Hematopoietic multipotent progenitor cell treated with erythropoietin and hydrocortisone succinate and interleukin-3 and kit ligand, for 4 days (in vitro differentiated cells): ENCODE measurements at places on chromosomes 16 and 17.

DNA sequence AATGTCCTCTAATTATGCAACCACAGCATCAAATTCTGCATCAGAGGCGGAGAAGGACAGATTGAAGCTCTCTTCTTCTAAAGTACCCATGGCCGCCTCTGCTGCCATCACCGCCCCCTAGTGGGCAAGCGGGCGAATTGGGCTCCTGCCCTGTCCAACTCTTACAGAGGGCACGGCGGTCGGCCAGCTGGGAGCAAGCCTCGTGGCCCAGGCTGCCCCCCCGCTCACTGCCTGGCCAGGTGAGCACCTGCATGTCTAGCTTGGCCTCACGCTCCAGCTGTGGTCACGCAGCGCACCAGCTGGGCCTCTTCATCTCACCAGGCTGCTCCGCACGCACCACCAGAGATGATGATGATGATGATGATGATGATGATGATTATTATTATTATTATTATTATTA lies 146.1 kb upstream of the TOM1L1 start:
- peak; percentile 41 for DNase-seq

GRCh38 chr16:6891496-6891895 lies 441.1 kb upstream of the RBFOX1 start:
- DNase-seq: no peak

DNA sequence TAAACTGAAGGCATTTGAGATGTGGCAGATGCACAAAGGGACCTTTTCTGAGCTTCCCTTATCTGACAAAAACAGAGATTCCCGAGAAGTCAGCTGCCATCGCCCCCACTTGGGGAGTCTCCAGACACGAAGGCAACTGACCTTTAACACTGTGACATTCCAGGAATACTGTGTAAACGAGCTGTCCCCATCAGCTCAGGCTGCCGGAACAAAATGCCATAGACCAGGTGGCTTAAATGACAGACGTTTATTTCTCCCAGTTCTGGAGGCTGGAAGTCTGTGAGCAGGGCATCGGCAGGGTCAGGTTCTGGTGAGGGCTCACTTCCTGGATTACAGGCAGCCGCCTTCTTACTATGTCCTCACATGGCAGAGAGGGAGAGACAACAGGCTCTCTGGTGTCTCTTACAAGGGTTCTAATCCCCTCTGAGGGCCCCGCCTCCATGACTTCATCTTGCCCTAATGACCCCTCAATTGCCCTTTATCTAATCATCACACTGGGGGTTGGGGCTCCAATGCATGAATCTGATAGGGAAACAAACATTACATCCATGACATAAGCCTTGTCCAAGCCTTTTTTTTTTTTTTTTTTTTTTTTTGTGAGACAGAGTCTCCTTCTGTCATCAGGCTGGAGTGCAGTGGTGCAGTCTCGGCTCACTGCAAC lies 178.5 kb upstream of the RPL38 start:
- no peak for DNase-seq

DNA sequence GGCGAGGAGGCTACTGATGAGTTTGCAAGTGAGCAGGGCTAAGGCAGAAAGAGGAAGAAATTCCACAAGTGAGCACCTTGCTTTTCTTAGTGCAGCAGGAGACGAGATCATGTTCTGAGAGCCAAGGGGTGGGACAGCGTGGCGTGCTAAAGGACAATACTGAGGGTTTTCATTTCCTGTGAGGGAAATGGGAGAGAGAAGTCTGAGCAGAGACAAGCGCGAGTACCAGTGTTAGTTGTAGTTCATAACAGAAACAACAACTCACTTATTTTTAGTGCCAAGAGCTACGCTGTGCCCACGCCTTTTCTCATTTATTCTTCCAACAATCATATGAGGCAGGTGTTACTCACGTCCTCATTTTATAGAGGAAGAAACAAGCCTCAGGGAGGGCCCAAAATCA lies 2.3 kb downstream of the SPACA3 start:
- no peak for DNase-seq

DNA sequence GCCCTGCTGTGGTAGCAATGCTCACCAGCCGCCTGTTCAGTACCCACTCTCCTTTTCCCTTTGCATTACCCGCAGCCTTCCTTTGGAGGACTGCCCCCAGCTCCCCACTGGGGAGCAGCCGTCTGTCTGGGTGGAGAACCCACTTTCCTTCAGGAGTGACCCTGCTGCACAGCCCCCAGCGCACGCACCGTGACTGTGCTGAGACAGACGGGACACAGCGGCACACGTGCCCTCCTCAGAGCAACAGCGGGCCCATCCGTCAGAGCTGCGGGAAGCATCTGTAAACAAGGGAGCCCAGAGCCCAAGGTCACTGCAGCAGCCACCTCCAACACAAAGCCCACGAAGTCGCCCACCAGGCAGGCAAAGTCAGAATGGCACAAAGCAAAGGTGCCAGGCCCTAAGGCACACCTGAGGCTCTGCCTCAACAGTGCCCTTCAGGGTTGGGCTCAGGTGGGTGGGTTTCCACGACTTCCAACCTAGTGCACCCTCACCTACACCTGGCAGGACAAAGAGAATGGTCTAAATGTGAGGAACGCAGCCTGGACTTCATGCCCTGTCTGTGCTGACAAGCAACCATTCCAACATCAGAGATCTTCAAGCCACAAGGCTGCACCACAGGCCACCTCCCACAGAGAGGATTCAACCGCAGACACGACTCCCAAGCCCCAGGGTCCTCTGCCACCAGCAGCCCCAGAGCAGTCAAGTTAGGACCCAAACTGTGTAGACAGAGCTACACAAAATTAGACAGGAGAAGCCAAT lies 9.9 kb downstream of the AXIN1 start:
- DNase-seq: no peak

DNA sequence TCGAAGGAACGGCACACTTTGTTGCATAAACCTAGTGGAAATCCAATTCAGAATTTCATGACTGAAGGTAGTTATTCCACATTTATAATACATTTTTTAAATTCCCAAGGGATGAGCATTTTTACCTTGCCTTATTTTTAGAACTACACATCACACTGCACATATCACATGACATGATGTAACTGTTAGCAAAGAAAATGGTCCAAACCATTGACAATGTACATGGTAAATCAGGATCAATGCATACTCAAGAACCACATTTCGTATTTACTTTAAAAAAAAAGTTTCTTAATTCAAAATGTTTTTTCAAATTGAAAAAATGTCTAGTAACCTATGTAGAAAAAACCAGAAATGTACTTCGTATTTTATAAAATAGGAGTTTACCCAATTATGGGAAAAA lies 2.5 kb downstream of the KANSL1 start:
- no peak for DNase-seq

DNA sequence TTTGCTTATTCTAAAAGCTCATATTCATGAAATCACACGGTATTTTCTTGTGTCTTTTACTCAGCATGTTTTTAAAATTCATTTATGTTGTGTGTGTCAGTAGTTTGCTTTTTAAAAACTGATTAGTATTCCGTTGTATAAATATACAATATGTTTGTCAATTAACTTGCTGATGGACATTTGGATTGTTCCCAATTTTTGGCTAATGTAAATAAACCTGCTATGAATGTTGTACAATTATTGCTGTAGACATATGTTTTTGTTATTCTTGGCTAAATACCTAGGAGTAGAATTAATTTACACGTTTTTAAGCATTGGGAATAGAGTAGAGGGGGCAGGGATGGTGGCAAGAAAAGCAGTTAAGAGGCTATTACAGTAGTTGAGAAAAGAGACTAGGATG lies 199.5 kb upstream of the CCL2 start:
- no peak for DNase-seq

GRCh38 chr17:83200231-83200699 lies 120.9 kb downstream of the METRNL start:
- DNase-seq: peak; percentile 87

GRCh38 chr16:69837380-69837779 lies 75.2 kb downstream of the WWP2 start:
- DNase-seq: no peak

DNA sequence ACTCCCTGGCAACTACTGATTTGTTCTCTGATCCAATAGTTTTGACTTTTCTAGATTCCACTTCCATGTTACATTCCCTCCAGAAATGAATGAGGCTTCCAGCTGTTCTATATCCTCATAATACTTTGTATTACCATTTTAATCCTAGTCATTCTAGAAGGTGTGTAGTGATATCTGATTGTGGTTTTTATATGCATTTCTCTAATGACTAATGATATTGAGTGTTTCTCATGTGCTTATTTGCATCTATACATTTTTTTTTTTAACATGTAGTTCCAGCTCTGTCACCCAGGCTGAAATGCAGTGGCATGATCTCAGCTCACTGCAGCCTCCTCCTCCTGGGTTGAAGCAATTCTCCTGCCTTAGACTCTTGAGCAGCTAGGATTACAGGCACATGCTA lies 7.3 kb downstream of the ADGRG5 start:
- no peak for DNase-seq

DNA sequence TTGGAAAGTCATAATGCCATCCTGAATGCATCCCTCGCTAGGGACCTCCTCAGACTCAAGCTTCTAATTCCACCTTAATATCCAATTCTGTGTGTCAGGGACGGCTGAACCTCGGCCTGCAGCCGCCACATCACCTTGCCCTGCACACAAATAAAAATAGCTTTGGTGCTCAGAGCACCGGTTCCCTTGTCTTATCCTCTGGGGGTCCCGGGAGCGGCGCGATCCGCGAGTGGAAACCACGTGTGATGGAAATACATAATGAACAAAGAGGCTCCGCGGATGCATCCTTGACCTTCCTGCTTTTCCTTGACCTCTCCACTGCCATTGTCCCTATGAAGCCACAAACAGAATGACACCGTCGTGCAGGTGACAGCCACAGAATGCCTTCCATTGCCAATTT lies 143.4 kb downstream of the ZNF423 start:
- DNase-seq: no peak

GRCh38 chr16:21613781-21614180 lies 14.4 kb downstream of the METTL9 start:
- DNase-seq: no peak

DNA sequence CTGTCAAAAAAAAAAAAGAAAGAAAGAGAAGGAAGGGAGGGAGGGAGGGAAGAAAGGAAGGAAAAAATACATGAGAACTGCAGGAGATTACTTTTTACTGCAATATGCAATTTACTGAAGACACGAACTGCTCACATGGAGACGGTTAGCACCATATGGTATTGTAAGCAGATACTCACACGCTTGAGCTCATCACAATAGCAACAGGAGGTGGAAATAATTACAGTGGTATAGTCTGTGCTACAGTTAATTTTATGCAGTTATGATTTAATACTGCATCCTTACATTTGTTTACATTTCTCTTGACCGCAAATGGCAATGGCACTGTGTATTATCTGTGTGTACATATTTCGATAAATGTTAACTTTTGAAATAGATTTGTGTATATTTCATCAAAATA lies 21.4 kb upstream of the SLC46A1 start:
- DNase-seq: no peak

DNA sequence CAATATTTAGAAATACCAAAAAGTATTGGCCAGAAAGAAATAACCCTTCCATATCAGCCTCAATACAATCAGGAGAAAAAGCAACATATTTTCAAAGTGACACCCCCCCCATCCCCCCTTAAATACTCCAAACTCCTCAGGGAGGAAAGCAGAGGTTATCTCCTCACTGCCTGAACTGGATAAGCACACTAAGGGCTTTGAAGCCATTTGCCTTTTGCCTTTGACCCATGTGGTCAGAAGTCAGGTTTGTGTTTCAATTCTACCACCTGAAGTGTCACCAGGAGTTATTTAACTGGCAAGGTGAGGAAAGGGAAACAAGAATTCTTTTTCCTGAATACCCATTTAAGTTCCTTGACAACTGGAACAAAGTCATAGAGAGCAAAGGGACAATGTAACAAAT lies 3.5 kb upstream of the VEZF1 start:
- DNase-seq: no peak

- DNase-seq: no peak
These were observed 100.2 kb downstream of the WSCD1 start for GRCh38 chr17:6170349-6170748.

- DNase-seq: no peak
These were observed 26.0 kb downstream of the TRIM25 start for GRCh38 chr17:56887552-56888467.

- peak; percentile 48 for DNase-seq
These were observed 88.5 kb downstream of the SMG6 start for GRCh38 chr17:2214929-2215615.

GRCh38 chr17:19022128-19022527 lies 17.6 kb upstream of the FAM83G start:
- no peak for DNase-seq

- DNase-seq: no peak
These were observed 19.3 kb downstream of the MYLK3 start for GRCh38 chr16:46728806-46729205.

DNA sequence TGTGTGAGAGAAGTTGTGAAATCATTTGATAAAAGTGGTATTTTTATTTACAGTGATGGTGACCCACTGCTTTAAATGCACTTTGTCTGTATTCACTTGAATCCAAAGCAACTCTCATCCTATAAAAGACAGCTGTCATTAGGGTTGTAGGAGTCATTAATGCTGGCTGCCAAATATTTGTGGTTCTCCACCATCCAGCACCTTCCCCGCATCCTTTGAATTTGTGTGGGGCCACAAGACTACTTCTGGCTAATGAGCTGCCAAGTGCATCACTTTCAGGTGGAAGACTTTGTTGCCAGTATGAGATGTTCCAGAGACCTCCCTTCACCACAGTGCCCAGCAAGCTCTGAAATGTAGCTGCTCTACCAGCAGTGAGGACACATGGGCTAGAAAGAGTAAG lies 43.4 kb downstream of the CMTM3 start:
- DNase-seq: no peak

DNA sequence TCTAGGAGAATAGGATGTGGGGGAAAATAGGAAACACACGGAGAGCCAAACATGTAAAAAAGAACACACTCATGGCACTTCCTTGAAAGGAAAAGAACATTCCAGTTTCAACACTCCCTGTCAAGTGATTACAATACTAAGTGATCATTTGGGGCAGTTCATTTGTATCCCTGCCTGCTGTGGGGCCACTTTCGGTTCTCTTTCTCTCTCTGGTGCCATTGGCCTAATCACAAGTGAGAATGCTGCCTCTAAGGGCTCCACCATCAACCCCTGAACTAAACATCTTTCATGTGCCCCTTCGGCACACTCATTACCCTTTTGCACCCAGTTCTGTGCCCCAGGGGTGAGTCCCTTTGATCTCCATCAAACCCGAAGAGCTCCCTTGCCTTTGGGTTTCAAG lies 197.3 kb downstream of the CEP112 start:
- DNase-seq: no peak

DNA sequence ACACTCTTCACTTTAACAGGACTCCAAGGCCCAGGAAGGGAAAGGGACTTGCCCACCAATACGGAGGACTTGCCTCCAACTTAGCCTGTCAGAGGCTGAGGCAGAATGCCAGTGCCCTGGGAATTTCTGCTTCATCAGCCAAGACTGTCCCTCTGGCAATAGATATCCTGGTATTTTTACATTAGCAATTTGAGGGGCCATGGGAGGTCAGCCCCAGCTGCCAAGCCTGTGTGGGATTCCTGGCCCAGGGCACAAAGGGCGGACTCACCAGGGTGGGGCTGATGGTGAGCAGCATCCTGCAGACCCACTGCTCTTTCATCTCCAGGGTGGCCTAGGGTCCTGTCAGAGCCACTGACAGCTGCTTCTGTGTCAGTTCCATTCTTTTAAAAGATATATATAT lies 78.3 kb upstream of the CIBAR2 start:
- no peak for DNase-seq
